Mesenchymal stem cell (in vitro differentiated cells and primary cell): ENCODE measurements at places on chromosomes 2 and 18.

- H3K27ac ChIP-seq = no peak overlapping the region
- peak; percentile 85 for DNase-seq
- H3K4me1 ChIP-seq = peaks cover 13% of the 10 kb centered on the region
Observed at GRCh38 chr18:74524097-74524496, 10.2 kb upstream of the CNDP1 start.

DNA sequence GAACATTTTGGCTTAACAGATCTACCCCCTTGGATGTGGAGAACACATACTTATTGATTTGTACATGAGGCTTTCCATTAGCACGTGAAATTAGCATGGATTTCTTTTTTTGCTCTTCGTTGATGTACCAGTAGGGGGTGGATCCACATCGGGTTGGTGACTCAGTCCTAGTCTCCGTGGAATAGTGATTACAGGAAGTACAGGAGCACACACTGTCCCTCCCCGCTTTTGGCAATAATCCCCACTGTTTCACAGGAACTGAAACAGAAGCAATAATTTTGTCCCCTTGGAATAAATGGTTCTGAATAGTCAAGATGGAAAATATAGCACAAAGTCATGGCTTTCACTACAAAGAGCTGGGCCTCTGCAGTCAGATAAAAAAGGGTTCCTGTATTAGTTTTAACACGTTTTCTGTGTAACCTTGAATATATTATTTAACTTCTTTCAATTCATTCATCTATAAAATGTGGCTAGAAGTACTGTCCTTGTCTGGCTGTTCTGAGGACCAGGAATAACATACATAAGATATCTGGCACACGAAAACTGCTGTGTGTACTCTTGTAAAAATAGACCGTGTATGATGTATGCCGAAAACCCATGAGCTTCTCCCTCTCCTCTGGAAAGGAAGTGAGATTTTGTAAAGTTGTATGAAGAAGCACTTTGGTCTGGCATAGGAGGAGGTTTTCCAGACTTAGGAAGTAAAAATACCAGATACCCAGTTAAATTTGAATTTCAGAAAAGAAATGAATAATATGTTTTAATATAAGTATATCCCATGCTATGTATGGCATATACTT is 229.2 kb downstream of the GALR1 start:
- H3K36me3 ChIP-seq = no peaks in the 10 kb centered on the region
- H3K27me3 ChIP-seq = no peaks in the 10 kb centered on the region
- no peaks in the 10 kb centered on the region for H3K4me1 ChIP-seq
- DNase-seq = no peak
- no peak overlapping the region for H3K4me3 ChIP-seq

DNA sequence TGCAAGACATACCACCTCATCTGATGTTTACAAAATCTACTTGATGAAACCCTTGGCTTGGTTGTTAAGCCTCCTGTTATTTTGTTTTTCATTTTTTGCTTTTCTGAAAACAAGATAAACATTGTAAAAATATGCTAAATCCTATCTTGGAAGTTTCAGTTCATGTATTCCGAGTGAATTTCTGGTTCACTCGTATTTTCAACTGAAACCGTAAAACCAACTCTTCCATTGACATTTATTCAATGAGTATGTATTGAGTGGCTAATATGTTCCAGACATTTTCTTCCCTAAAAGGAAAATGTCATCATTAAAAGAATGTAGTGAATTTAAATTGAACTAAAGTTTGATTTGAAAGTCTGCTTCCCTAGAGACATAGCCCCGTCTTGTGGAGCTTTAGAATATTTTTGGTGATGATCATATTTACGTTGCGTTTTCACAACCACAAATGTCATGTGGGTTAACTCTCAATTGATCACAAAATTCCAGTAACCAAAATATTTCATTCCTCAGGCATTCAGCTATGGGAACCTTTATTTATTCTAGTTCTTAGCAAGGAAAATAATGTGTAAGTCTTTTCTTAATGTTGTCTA is 204.2 kb downstream of the MBD2 start:
- H3K4me1 ChIP-seq = no peaks in the 10 kb centered on the region
- H3K36me3 ChIP-seq = no peaks in the 10 kb centered on the region
- no peaks in the 10 kb centered on the region for H3K27me3 ChIP-seq
- H3K4me3 ChIP-seq = no peak overlapping the region

DNA sequence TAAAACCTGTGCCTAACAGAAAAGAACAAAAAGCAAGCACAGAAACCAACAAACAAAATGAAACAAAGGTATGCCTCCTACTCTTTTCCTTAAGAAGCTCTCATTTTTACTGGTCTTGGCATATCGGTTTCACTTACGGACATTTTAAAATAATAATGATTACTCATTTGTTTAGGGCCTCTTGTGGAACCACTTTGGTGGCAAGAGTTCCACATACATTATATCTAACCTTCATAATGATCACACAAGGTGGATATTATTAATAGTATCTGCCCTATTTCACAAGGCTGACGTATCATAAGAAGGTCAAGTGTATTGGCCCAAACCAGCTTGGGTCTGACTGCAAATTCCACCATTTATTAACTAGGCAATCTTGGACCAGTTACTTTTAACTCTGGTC is 304.7 kb downstream of the TCF4 start:
- DNase-seq = no peak
- H3K27me3 ChIP-seq = no peaks in the 10 kb centered on the region
- H3K27ac ChIP-seq = no peak overlapping the region
- H3K36me3 ChIP-seq = peaks cover 15% of the 10 kb centered on the region
- peaks cover 2% of the 10 kb centered on the region for H3K4me1 ChIP-seq

DNA sequence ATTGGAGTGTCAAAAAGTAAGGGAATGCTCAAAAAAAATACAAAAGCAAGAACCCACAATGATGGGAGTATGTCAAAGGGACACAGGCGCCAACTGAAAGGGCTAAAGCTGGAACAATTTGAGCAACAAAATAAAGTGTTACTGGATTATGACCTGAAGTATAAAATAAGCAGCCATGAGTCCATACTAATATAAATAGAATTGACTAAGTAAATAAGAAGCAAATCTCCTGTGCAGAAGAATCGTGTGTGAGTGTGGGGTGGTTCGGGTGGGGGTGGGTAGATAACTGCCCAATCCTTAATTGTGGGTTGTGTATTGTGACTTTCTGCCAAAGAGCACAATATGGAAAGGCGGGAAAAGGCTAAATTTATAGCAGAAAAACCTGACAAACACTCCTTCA is 23.5 kb downstream of the IRS1 start:
- peaks cover 5% of the 10 kb centered on the region for H3K4me1 ChIP-seq
- no peak overlapping the region for H3K27ac ChIP-seq
- peaks cover 7% of the 10 kb centered on the region for H3K36me3 ChIP-seq

- no peak overlapping the region for H3K4me3 ChIP-seq
- H3K36me3 ChIP-seq = no peaks in the 10 kb centered on the region
- no peaks in the 10 kb centered on the region for H3K27me3 ChIP-seq
- DNase-seq = no peak
- H3K4me1 ChIP-seq = peaks cover 6% of the 10 kb centered on the region
- H3K27ac ChIP-seq = no peak overlapping the region
Observed at GRCh38 chr2:235523021-235523420, 29.2 kb downstream of the AGAP1 start.

- H3K36me3 ChIP-seq = no peaks in the 10 kb centered on the region
- H3K27me3 ChIP-seq = peaks cover 60% of the 10 kb centered on the region
- peak; percentile 4 for DNase-seq
- H3K4me3 ChIP-seq = peak overlapping the region; percentile 81
Observed at GRCh38 chr2:174327021-174327840, 7.5 kb upstream of the SP9 start.

DNA sequence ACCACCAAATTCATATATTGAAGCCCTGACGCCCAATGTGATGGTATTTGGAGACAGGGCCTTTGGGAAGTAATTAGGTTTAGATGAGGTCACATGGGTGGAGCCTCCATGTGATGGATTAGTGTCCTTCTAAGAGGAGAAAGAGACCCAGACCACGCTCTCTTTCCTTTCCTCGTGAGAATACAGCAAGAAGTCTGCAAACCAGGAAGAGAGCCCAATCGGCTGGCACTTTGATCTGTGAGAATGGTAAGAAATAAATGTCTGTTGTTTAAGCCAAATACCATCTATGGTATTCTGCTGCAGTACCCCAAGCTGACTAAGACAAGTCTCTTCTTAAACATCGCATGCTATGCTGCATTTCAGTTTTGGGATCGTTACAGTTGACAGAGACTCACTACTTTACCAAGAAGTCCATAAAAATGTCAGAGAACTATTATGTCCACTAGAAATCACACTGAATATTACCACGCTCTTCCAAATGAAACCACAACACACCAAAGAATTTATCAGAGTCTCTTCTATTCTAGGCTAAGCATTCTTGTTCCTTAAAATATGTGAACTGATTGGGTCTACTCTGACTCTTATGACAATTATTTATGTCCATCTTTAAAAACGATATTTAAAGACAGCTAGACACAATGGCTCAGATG is 48.5 kb downstream of the LPIN2 start:
- H3K27ac ChIP-seq = no peak overlapping the region
- no peak overlapping the region for H3K4me3 ChIP-seq
- DNase-seq = no peak
- H3K4me1 ChIP-seq = peaks cover 14% of the 10 kb centered on the region

DNA sequence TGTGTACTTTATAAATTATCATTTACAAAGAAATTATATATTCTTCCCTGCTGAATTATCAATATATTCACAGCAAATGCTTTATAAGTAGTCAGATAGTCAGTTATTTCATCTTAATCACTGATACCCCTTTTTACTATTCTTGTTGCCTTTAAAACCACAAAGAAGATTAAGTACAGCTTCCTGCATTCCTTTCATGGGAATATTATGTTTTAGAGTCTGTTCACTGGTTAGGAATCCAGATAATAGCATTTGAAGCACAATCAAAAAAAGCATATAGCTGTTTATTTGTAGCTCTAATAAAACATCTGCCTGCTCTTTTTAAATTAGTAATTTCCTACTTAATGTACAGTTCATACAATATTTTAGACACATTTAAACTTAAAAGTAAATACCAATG is 508.9 kb downstream of the FBXO15 start:
- H3K36me3 ChIP-seq = no peaks in the 10 kb centered on the region
- H3K27ac ChIP-seq = no peak overlapping the region
- H3K27me3 ChIP-seq = no peaks in the 10 kb centered on the region
- peak; percentile 33 for DNase-seq
- H3K4me1 ChIP-seq = no peaks in the 10 kb centered on the region
- no peak overlapping the region for H3K4me3 ChIP-seq

DNA sequence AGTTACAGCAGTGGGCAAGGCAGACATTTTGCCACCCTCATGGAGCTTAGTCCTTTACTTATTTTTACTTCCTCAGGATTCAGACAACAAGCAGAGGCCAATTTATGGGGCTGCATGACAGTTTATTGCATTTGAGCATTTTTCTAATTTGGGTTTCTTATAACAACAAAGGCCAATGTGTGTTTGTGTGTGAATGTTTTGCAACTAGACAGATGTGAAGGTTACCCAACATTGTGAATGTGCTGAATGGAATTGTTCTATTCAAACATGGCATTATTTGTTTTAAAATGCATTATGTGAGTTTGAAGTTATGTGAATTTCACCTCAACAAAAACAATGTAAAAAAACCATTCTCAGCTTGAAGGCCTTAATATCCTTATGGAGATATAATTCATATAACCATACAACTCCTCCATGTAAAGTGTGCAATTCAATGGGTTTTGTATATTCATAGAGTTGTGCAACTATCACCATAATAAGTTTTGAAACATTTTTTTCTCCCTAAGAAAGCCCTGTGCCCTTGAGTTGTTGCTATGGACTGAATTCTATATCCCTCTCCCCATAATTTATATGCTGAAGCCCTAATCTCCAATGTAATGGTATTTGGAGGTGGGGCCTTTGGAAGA is 57.3 kb downstream of the CCDC195 start:
- H3K27me3 ChIP-seq = no peaks in the 10 kb centered on the region
- H3K4me1 ChIP-seq = no peaks in the 10 kb centered on the region
- H3K4me3 ChIP-seq = no peak overlapping the region
- no peak for DNase-seq

DNA sequence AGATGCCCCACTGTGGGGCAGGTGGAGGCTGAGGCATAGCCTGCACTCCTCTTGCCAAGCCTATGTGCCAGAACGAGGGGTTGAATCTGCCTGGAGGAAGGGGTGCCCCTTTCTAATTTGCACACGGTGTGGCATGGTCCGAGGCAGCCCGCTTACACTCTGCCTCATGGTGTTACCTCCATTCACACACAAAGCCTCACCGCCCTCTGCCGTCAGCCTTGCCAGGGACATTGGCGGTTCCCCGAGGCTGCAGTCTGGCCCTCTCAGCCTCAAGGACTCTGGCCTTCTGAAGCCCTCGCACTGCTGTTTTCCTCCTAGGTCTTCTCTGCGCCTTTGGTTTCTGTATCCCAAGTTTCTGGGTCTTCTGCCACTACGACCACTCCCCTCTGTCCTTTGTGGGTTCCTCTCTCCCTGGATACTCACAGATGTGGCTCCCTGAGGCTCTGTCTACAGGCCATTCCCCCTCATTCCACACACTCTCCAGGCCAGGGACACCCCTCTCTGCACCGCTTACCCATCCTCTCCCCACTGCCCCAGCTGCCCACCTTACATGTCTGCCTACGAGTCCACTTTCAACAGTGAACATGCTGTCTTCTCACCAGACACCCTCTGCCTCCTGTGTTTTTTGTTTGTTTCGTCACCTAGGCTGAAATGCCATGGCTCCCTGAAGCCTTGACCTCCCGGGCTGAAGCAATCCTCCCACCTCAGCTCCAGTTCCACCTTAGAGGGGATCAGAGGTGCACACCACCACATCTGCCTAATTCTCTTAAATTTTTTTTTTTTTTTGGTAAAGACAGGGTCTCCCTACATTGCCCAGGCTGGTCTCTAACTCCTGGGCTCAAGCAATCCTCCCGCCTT is 7.9 kb upstream of the ASPRV1 start:
- peaks cover 7% of the 10 kb centered on the region for H3K27me3 ChIP-seq
- no peak overlapping the region for H3K27ac ChIP-seq
- H3K4me1 ChIP-seq = no peaks in the 10 kb centered on the region
- no peak for DNase-seq
- no peaks in the 10 kb centered on the region for H3K36me3 ChIP-seq

- peaks cover 56% of the 10 kb centered on the region for H3K36me3 ChIP-seq
- no peaks in the 10 kb centered on the region for H3K27me3 ChIP-seq
- DNase-seq = no peak
- peak overlapping the region; percentile 95 for H3K27ac ChIP-seq
- no peak overlapping the region for H3K4me3 ChIP-seq
- H3K4me1 ChIP-seq = peaks cover 2% of the 10 kb centered on the region
Observed at GRCh38 chr2:215434447-215435279, 1.2 kb downstream of the FN1 start.

GRCh38 chr2:217610401-217610814 is 392.4 kb downstream of the TNS1 start:
- no peak for DNase-seq
- H3K27ac ChIP-seq = no peak overlapping the region
- peaks cover 8% of the 10 kb centered on the region for H3K4me1 ChIP-seq
- H3K36me3 ChIP-seq = no peaks in the 10 kb centered on the region

DNA sequence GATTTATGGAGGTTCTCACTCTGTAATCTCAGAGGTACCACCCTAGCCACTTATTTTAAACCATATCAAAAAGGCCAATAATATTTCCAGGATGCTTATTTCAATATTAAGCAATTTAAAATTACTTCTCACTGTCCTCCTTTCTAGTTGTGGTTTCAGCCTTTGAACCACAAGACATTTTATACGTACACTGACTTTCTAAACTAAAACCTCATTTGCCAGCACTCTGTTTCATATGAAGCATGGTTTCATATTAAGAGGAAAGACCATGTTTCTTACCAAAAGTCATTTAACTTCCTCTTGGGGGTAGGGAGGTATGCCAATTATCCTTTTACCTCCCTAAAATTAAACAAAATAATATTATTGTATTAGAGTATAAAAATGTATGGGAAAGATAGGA is 399.8 kb downstream of the CDH7 start:
- H3K36me3 ChIP-seq = no peaks in the 10 kb centered on the region
- no peak overlapping the region for H3K4me3 ChIP-seq
- no peak for DNase-seq
- no peaks in the 10 kb centered on the region for H3K27me3 ChIP-seq
- H3K27ac ChIP-seq = no peak overlapping the region

- no peak overlapping the region for H3K4me3 ChIP-seq
- H3K4me1 ChIP-seq = no peaks in the 10 kb centered on the region
- no peak for DNase-seq
Observed at GRCh38 chr2:52794581-52794980, 973.0 kb upstream of the CHAC2 start.
